ENCODE measurements at places on chromosomes 2 and 18.
A peak's percentile ranks its signal among the peaks of the same experiment; 100 is the strongest.

DNA sequence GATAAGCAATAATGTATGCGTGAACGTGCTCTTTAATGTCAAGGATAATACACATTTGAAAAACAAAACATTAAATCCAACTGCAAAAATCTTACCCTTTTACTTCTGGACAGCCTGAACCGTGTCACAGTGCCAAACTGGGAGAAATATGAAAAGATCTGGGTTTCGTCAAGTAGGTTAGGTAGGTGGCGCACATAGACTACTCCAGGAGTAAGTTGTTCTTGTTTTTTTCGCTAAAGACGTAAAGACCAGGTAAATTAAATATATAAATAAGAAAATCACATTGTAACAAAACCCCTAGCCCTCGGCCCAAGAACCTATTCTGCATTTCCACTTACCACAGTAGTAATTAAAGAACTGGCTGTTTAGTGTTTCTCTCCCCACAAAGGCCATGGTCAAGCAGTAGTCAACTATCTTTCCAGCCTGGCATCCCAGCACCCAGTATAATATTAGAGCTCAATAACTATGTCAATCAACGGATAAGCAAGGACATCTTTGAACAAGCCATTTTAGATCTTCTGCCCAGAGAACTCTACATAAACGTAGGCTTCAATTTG lies 1.1 kb downstream of the NIFK start:
- DNase-seq: no peak

DNA sequence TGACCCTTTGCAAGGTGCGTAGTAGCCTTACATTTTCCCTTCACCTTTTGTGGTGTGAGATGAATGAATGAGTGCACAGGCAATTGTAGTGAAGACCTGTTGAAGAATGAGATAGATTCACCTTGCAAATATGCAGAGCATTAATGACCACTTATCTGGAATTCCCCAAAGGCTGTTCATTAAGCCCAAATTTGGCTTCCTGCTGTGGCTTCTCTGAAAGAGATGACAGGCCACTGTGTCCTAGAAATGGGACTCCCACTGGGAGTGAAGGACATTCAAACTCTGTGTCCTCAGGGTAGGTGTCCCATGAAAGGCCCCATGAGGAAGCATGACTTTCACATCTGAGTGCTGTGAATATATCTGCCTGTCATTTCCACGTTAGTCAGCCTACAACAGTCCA lies 1821.8 kb upstream of the PIK3C3 start:
- DNase-seq: no peak

GRCh38 chr2:218671654-218672566 lies at the start of the genes RNF25 and STK36:
TSS of gene RNF25 (minus strand) at chr2:218672002. CDS start at chr2:218671970, 32 bp downstream.
TSS of gene STK36 (plus strand) at chr2:218672086. CDS start at chr2:218672830, 744 bp downstream.
- peak; percentile 96 for DNase-seq

DNA sequence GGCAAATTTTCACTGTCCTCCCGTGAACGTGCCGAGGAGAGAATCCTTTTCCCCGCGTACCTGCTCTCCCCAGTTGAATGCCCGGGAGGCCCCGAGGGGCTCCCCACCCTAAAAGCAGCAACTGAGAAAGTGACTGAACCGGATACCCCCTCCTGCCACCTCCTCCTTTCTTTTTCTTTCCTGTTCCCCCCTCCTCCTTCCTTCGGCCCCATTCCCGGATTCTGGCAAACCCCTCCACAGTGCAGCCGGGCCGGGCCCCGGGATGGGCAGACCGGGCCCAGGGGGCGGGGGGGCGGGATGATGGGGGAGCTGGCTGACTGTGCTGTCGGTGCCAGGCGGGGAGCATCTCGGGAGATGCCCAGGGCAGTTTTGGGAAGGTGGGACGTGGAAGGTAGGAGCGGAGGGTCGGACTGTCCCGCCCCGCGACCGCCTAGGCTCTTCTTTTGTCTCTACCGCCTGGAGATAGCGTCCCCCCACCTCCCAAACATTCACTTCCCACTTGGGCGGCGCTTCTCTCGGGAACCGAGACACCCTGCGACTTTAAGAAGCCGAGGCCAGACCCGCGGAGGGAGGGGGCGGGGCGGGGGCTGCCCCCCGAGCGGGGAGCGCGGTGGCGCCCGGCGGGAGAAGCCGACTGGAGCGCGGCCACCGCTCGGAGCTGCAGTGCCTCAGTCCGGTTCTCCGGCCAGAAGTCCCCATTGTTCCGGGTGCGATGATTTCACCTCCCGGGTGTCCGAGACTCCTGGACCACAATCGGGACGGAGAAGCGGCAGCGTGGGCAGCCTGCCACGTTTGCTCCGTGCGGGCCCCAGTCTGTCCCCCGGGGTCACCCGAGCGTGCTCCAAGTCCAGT lies 8.2 kb downstream of the DLX2 start:
- peak; percentile 66 for DNase-seq

- DNase-seq: no peak
Observed at GRCh38 chr2:100125626-100126025, 16.8 kb downstream of the AFF3 start.

DNA sequence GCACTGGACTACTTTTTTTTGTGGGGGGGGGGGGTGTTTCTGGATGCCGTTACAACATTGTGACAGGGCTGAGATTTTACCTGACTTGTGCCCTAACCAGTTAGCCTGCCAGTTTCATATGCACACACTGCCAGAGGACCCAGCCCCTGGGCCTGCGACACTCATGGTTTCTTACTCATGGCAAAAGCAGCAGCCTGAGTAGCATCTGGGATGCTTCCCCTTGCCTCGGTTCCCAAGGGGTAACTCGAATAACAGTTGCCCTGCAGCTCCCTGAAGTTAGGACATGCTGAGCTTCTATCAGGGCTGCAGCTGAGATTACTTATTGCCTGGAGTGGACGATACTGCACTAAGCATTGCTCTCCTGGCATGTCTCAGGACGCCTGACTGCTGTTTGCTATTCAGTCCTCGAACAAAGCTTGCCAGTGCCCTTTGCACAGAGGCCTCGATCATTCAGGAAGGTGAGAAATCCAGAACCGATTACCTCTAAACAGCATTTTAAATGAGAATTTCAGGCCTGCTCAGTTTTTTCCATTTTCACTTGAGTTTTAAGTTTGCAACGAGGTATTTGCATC lies 47.9 kb downstream of the TRPM8 start:
- DNase-seq: no peak

GRCh38 chr2:30293303-30293921 lies 62.1 kb downstream of the LBH start:
- no peak for DNase-seq

GRCh38 chr2:83240611-83241010 lies 1218.5 kb downstream of the SUCLG1 start:
- no peak for DNase-seq

- no peak for DNase-seq
Observed at GRCh38 chr2:44758591-44758990, 182.9 kb upstream of the SIX3 start.

DNA sequence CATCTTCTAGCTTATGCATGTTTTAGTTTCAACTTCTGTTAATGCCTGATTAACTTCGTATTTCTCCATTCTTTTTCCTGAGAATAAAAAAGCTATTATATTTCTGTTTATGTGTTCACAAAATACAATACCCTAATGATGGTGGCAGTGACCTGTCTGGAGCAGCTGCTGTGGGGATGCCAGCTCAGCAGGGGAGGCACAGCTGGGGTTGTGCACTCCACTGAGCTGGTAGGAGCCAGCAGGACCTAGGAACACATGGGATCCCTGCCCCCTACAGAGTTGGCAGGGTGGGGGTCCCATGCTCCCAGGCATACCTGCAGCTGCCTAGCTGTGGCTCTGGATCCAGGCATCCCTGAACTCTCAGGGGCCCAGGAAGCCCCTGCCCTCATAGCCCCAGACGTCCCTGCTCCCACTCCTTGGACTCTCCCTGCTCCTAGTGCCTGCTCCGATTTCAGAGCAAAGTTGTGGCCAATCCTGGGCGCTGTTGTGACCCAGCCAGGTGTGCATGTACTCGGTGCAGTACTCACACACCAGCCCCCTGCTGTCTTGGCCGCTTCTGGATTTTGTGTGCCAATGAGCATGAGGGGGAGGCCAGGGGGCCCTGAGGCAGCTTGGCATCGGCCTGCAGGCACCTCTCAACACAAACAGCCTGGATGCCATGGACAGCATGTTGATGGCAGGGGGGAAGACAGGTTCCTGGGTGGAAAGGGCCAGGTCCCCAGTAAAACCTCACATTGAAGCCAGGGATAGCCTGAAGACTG lies 546.0 kb downstream of the ZNF804A start:
- DNase-seq: no peak

DNA sequence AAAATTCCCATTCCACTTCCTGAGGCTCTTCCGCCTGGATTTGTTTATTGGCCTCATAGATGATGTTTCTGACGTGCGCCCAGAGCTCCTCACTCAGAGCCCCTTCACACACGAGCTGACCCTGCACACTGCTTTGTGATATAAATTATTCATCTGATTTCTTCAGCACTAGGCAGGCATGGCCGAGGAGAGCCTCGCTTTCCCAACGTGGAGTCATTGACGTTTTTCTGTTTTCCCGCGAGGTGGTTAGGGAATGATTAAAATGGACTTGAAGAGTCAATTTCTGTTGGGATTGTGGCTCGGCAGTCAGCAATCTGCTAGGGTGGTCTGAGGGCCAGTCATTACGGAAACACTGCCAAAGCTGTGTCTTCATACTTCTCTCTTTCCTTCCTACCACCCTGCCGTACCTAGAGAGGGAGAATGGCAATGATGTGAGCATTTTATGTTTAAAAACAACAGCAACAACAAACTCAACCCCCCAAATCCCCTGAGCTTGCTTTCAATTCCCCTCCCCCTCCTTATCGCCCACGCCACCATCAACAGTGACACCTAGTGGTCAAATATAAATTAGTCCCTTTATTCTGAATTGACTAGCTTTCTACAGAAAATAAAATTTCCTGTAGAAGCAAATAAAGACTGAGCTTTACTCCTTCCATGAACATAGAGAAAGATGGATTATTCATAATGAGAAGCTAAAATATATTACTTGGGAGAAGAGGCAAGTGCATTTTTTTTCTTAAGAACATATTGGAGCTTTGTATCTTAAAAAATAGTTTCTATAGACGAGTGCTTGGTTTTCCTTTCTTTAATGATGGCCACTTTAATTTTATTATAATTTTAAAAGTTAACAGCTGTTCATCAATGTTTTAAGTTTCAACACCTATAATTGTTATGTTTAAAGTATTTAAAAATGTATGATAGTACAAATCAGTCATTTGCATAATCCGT lies 285.1 kb downstream of the MTX2 start:
- DNase-seq: peak; percentile 91

DNA sequence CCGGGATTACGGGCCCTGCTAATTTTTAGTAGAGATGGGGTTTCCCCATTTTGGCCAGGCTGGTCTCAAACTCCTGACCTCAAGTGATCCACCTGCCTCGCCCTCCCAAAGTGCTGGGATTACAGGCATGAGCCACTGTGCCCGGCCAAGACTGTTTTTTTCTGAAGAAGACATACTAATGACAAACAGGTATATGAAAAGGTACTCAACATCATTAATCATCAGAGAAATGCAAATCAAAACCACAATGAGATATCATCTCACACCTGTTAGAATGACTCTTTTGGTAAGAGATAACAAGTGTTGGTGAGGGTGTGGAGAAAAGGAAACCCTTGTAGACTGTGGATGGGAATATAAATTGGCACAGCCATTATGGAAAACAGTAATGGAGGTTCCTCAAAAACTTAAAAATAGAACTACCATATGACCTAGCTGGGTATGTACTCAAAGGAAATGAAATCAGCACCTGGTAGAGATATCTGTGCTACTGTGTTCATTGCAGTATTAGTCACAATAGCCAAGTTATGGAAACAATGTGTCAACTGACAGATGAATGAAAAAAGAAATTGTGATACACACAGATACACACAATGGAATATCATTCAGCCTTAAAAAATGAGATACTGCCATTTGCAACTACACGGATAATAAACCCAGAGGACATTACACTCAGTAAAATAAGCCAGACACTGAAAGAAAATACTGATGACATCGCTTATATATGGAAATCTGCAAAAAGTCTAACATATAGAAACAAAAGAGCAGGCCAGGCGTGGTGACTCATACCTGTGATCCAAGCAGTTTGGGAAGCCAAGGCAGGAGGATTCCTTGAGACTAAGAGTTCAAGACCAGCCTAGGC lies 20.8 kb downstream of the SOS1 start:
- no peak for DNase-seq

DNA sequence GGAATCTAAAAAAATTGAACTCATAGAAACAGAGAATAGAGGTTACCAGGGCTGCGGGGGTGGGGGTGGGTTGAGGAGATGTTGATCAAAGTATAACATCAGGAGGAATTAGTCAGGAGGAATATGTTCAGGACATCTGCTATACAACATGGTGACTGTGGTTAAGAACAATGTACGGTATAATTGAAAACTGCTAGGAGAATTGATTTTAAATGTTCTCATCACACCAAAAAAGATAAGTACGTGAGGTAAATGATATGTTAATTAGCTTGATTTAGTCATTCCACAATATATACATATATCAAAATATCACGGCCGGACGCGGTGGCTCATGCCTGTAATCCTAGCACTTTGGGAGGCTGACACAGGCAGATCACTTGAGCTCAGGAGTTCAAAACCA lies 140.2 kb downstream of the MTCL1 start:
- no peak for DNase-seq

DNA sequence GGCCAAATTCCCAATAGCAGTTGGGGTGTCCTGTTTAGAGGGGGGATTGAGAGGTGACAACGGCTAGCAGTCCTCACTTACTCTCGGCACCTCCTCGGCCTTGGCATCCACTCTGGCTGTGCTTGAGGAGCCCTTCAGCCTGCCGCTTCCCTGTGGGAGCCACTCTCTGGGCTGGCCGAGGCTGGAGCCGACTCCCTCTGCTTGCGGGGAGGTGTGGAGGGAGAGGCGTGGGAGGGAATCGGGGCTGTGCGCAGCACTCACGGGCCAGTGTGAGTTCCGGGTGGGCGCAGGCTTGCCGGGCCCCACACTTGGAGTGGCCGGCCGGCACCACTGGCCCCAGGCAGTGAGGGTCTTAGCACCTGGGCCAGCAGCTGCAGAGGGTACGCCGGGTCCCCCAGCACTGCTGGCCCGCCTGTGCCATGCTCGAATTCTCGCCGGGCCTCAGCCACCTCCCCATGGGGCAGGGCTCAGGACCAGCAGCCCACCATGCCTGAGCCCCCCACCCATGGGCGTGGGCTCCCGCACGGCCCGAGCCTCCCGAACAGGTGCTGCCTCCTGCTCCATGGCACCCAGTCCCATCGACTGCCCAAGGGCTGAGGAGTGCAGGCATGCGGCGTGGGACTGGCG lies 705.9 kb upstream of the ZNF804A start:
- DNase-seq: no peak

DNA sequence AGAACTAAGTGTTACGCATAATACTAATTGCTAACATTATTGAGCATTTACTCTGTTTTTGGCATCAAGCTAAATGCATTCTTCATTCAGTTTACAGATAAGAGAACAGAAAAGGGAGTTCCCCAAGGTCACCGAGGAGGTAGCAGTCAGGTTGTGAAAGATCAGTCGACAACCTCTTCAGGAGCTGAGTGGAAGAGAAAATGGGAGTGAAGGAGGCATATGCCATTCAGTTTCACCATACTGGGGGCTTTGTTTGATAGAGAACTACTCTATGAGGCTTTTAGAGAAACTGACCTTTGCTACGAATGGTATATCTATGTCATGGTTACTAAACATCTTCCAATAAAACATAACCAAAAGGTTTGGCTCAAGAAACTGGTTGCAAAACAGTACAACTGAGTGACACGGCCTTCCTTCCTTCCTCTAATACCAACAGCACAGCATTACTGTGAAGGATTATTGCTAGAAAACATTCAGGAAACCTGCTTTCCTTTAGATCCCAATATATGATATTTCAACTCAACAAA lies 112.1 kb downstream of the RBMS1 start:
- DNase-seq: no peak
